ENCODE measurements at places on chromosomes 3 and 15.

DNA sequence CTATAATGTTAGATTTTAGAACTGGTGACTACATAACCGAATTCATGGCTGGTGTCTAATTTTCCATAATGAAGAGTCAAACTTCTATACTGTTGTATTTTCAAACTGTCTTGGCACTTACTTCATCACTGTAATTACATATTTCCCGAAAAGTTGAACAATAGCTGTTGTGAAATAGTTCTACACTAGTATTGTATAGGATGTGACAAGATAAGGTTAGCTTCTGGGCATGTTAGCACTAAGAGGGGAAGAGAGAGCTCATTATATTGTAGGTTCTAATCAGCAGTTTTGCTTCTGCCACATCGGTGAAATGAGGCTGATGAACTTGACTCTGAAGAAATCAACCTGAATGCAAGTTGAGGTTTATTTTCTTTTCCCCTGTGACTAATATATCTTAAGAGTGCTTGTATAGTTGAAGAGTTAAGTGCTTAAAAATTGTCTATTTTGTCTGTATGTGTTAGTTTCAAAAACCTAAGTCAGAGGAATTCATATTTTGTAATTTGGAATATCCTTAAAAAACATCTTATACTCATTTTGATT lies 8.9 kb downstream of the GYG1 start:
- peak overlapping the region; percentile 28 for H3K27ac ChIP-seq
- no peak overlapping the region for H3K4me3 ChIP-seq
- H3K36me3 ChIP-seq, result peaks cover 22% of the 10 kb centered on the region
- DNase-seq, result no peak
- H3K27me3 ChIP-seq, result no peaks in the 10 kb centered on the region
- peaks cover 7% of the 10 kb centered on the region for H3K4me1 ChIP-seq

- H3K4me1 ChIP-seq, result no peaks in the 10 kb centered on the region
- DNase-seq, result no peak
- H3K27ac ChIP-seq, result no peak overlapping the region
- H3K27me3 ChIP-seq, result peaks cover 1% of the 10 kb centered on the region
Measured at GRCh38 chr3:58835086-58835485, 168.5 kb upstream of the FAM3D start.

DNA sequence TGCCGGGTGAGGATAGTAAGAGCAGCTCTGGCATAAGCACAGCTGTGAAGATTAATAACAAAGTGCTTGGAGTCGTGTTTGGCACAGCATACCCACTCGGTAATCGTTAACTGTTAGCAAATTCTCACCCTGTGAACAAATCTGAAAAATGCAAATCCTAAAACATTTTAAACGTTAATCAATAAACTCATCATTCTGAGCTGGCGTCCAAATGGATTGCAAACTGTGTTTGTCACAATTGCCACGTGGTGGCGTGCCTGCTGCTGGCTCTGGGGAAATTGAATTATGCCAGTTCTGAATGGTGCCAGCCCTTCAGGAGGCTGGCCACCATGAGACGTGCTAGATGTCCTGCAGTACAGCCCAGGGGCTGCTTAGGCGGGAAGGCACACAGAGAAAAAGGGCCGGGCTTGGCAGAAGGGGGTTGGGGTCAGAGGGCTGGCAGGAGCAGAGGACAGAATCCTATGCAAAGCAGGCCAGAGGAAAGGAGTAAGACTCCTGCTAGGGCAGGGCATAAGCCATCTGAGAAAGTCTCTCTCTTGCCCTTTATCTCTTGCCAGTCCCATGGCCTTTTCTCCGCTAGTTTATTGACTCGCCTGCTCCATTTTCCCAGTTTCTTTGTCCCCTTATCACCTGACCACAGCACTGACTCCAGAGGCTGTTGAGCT lies 22.1 kb upstream of the POLG start:
- H3K4me1 ChIP-seq, result peaks cover 2% of the 10 kb centered on the region
- DNase-seq, result no peak
- H3K27ac ChIP-seq, result no peak overlapping the region
- H3K4me3 ChIP-seq, result no peak overlapping the region
- H3K27me3 ChIP-seq, result peaks cover 39% of the 10 kb centered on the region
- no peaks in the 10 kb centered on the region for H3K36me3 ChIP-seq

DNA sequence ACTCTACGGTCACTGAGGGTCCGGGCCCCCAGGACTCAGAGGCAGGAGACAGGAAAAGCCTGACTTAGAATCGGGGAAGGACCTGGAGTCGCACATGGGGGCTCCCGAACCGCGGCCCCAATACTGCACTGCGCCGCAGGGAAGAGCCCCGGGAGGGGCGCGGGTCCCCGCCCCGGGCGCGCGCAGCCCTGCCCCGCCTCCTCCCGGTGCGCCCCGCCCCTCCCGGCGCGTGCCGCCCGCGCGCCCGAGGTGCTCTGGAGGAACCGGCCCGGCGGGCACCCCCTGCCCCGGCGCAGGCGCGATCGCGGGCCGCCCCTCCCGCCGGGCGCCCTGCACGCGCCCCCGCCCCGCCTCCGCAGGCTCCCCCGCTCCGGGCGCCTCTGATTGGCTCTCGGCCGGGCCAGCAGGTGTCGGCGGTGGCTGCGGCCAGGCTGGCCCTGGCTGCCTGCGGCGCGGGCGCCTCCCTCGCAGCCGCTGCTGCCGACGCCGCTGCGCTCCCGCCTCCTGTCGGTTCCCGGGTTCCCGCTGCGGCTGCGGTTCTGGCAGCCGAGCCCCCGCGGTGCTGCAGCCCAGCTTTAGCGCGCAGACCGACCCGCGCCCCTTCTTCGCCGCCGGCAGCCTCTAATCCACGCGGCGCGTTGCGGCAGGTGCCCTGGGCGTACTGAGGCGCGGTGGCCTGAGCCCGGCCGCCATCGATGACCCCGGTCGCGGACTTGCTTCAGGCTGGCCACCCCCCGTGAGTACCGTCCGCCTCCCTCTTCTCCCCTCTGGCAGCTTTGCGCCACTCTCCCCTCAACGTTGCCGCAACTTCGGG lies at the start of gene MYRIP:
TSS of gene MYRIP (plus strand) at position 429 of the 814 bp plus-strand sequence. CDS start 91,208 bp downstream, outside the sequence.
- peak within 1 kb of the TSS; percentile 83 for H3K4me3 ChIP-seq
- peaks cover 30% of the 10 kb centered on the region for H3K27me3 ChIP-seq
- H3K36me3 ChIP-seq, result no peaks in the 10 kb centered on the region
- H3K27ac ChIP-seq, result peak within 1 kb of the TSS; percentile 15

GRCh38 chr3:75136100-75136897 lies 521.8 kb upstream of the CNTN3 start:
- no peak for DNase-seq
- H3K36me3 ChIP-seq, result no peaks in the 10 kb centered on the region
- no peak overlapping the region for H3K4me3 ChIP-seq
- no peaks in the 10 kb centered on the region for H3K27me3 ChIP-seq
- no peaks in the 10 kb centered on the region for H3K4me1 ChIP-seq

DNA sequence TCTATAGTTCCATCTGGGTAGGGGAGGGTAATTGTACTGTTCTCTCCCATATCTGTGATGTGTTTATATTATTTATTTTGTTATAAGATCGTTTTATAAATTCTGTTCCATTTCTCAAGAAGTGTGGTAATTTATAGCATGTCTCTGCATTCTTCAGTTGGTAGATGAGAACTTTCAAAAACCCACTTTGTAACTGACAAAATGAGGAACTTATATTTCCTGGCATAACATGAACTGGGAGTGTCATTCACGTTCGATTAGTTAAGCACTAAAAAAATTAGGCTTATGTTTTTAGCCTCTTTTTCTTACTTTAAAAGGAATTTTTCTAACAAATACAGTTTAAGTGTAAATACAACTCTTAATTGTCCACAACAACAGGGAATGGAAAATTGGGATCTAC lies 230.8 kb downstream of the CGGBP1 start:
- no peak for DNase-seq
- H3K27me3 ChIP-seq, result peaks cover 3% of the 10 kb centered on the region
- no peaks in the 10 kb centered on the region for H3K4me1 ChIP-seq
- no peak overlapping the region for H3K4me3 ChIP-seq

DNA sequence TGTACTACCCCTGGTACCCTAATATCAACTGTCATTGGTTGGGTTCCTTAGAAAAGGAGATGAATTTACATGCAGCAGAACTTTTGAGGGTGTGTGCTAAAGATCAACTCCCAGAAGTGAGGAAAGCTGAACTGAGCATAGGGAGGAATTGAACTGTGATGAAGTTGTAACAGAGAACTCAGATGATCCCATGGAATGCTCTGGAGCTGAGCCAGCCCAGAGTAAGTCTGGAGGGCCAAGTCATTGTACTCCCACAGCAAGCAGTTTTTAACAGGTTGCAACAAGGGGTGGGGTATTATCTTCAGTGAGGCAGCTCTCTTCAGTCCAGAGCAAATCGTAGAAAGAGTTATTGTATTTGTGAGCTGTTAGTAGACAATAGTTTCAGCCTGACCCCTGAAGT lies 572.3 kb downstream of the PYDC2 start:
- H3K4me3 ChIP-seq, result no peak overlapping the region
- no peak for DNase-seq
- no peaks in the 10 kb centered on the region for H3K4me1 ChIP-seq
- H3K27ac ChIP-seq, result no peak overlapping the region

GRCh38 chr15:70853318-70853972 lies 512 bp downstream of the LARP6 start:
- H3K27ac ChIP-seq, result no peak overlapping the region
- no peak for DNase-seq
- no peaks in the 10 kb centered on the region for H3K36me3 ChIP-seq
- H3K4me1 ChIP-seq, result peaks cover 4% of the 10 kb centered on the region
- peaks cover 28% of the 10 kb centered on the region for H3K27me3 ChIP-seq
- peak overlapping the region; percentile 71 for H3K4me3 ChIP-seq

- H3K27ac ChIP-seq, result no peak overlapping the region
- DNase-seq, result no peak
- no peaks in the 10 kb centered on the region for H3K36me3 ChIP-seq
- H3K4me1 ChIP-seq, result no peaks in the 10 kb centered on the region
- no peaks in the 10 kb centered on the region for H3K27me3 ChIP-seq
- no peak overlapping the region for H3K4me3 ChIP-seq
Measured at GRCh38 chr3:150806185-150806835, 43.3 kb upstream of the SIAH2 start.

- no peak overlapping the region for H3K4me3 ChIP-seq
- H3K36me3 ChIP-seq, result peaks cover under 1% of the 10 kb centered on the region
- H3K27me3 ChIP-seq, result peaks cover 10% of the 10 kb centered on the region
- peaks cover 2% of the 10 kb centered on the region for H3K4me1 ChIP-seq
- DNase-seq, result no peak
Measured at GRCh38 chr15:74259821-74260607, 23.9 kb downstream of the CCDC33 start.

DNA sequence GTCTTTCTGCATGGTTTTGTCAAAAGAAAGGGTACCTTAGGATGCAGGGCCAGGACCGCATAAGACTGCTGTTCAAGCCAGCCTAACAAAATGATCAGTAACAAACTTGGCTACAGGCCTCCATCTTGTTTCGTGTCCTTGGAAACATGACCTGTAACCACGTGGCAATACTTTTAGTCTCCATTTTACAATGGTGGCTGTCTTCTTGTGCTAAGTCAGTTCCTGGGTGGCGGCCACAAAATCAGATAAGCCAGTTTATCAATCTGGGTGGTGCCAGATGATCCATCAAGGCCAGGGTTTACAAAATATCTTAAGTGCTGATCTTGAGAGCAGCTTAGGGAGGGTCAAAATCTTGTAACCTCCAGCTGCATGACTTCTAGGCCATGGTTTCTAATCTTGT lies 57.1 kb upstream of the GK5 start:
- H3K27me3 ChIP-seq, result no peaks in the 10 kb centered on the region
- no peaks in the 10 kb centered on the region for H3K36me3 ChIP-seq
- DNase-seq, result no peak
- H3K4me1 ChIP-seq, result no peaks in the 10 kb centered on the region
- H3K27ac ChIP-seq, result no peak overlapping the region
- H3K4me3 ChIP-seq, result no peak overlapping the region

DNA sequence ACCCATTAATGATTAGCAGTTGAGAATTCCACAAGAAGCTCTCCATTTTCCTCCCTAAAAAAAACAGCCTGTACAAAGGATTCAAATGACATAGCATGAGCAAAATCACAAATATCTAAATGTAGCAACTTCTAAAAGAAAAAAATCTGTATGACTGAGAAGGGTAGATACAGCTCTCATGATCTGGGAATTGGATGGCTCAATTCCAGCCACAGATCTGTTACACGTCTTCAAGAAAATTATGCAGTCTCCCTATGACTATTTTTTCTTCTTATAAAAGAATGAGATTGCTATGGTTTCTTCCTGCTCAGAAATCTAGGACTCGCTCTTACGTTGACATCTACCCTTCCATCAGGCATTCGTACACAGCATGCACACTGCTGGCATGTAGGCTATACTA lies 71.5 kb downstream of the PLCH1 start:
- no peaks in the 10 kb centered on the region for H3K4me1 ChIP-seq
- no peak overlapping the region for H3K27ac ChIP-seq
- H3K36me3 ChIP-seq, result no peaks in the 10 kb centered on the region
- peaks cover 7% of the 10 kb centered on the region for H3K27me3 ChIP-seq
- DNase-seq, result no peak
- no peak overlapping the region for H3K4me3 ChIP-seq

DNA sequence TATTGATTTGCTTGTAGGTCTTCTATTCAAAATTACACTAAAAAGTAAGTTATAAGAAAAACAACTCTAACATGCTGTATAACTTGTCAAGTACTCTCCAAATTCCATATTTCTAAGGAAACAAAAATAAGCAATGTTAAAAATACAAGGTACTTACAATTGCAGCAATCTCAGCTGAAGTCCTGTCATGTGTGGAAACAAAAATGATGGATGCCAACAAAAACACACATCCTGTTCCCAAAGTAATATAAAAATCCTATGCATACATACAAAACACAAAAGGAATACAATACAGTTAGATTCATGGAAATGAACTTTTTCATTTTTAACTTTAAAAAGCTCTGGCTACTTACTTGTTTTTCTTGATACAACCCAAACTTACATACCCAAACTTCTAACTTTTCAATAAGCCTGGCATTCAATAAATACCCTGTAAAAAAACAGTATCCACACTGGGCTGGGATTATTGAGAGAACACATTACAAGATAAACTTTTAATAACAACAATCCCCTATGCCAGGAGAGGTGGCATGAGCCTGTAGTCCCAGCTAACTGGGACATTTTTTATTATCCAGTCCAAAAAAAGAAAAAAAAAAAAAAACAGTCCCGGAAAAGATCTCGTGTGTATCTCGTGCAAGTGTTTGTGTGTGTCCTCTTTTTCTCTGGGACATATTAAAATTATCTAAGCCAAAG lies 14.7 kb downstream of the CMTM6 start:
- no peak overlapping the region for H3K4me3 ChIP-seq
- no peak for DNase-seq
- H3K36me3 ChIP-seq, result peaks cover 11% of the 10 kb centered on the region
- no peaks in the 10 kb centered on the region for H3K27me3 ChIP-seq
- H3K27ac ChIP-seq, result peak overlapping the region; percentile 58

DNA sequence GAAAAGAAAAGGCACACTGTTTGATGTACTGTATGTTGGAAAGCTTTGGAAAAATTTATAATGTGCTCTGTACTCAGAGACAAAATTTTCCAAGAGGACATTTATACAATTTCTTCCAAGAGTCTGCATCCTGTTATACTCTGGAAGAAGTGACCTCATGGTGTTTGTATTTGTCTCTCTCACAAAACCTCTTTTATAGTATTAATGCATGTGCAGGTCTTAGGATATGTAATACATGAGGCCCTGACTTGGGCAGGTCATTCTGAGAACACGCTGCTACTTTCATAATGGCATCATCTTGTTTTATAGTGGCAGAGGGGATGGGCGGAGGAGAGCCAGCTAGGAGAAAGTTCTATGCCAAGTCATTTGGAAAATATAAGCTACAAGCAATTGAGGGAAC lies 72.0 kb upstream of the P3H2 start:
- H3K36me3 ChIP-seq, result no peaks in the 10 kb centered on the region
- H3K27me3 ChIP-seq, result no peaks in the 10 kb centered on the region
- no peak for DNase-seq
- no peaks in the 10 kb centered on the region for H3K4me1 ChIP-seq
- H3K4me3 ChIP-seq, result no peak overlapping the region

Measured in memory B cell (primary cell).